ENCODE measurements at places on chromosomes 1 and 21.

- no peak for DNase-seq
Measured at GRCh38 chr21:37874904-37875780, 41.1 kb downstream of the KCNJ6 start.

DNA sequence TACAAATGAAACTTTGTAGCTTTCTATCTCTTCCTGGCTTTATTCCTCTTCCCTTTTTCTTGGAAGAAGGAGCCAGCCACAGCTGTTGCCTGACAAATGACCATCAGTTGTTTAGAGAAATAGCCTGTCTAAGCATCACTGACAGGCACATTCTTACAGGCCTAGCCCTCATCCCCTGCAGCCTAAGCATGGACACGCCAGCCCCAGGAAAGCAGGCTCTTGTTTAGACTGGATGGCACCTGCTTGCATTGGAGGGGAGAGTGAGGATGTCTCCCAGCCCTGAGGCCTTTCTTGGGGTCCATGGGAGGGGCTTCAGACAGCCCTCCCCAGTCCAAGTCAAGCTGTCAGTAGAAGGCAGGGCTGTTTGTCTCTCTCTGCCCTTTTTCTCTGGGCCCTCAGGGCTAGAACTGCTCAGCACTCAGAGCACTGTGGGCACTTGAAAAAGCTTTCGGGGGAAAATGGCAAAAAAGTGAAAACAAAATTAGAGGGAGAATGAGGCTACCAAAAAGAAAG is 282.5 kb upstream of the PLXNA2 start:
- DNase-seq: no peak

- DNase-seq: peak; percentile 12
Measured at GRCh38 chr1:167328816-167329483, 108.3 kb downstream of the POU2F1 start.

GRCh38 chr1:21823206-21823979 is 11.3 kb downstream of the LDLRAD2 start:
- no peak for DNase-seq

DNA sequence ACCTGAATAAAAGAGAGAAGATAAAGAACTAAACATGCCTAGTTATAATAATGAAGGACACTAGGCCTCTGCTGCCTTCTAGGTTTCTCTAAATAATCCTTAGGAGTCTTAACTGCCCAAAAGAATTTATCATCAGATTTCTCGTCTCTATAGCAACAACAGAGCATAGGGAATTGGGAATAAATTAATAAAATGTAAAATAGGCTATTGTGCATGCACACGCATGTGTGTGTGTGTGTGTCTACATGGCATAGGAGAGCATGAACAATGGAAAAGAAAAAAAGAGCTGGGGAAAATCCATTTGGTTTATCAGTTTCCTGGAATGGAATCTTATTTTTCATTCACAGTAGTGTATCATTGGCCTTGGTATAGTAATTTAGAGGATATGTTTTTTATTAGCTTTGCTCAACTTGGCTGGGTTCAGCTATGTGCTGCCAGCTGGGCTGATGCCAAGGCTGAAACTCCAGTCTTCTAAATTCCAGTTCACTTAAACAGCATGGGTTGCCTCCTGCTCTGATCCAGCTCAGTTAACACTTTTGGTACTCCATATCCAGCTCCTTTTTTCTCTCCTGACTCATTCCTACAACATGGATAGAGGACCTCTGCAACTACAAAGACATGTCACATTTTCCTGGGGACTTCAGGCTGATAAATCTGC is 80.6 kb upstream of the SLFNL1 start:
- DNase-seq: peak; percentile 49

- no peak for DNase-seq
Measured at GRCh38 chr1:87053446-87053845, 139.0 kb downstream of the HS2ST1 start.

All from left renal cortex interstitium (tissue), 4 donors.